ENCODE measurements at places on chromosomes 2 and 18. TPM values are rescaled to one million over a fixed set of nuclear protein-coding genes. Genes with fewer than 3 reads are reported as not detected.

Gene RALB
- total RNA-seq, result 22.1 TPM

Gene VIL1
- total RNA-seq, result 2.1 TPM

Gene HOXD12
- not detected for total RNA-seq

Gene RNU2-63P
- total RNA-seq, result not detected

Gene UGT1A3
- total RNA-seq, result not detected

Gene TUBA4B
- total RNA-seq, result not detected

Gene PTPN2
- 63.1 TPM for total RNA-seq

Gene NPAS2
- 2.4 TPM for total RNA-seq

Gene ANO7
- 0.10 TPM for total RNA-seq

Gene NYAP2
- total RNA-seq, result 0.10 TPM

Gene TXNDC2
- total RNA-seq, result 0.10 TPM
